ENCODE measurements at places on chromosomes 6 and 20. TPM values are rescaled to one million over a fixed set of nuclear protein-coding genes. Genes with fewer than 3 reads are reported as not detected.

WFDC11 gene
- total RNA-seq = not detected

AKAP7 gene
- total RNA-seq = 15.4 TPM

PRICKLE4 gene
- total RNA-seq = not detected

AVP gene
- total RNA-seq = not detected

MTFR2 gene
- total RNA-seq = 1.2 TPM

SCGN gene
- total RNA-seq = not detected

COX7A2 gene
- total RNA-seq = 201 TPM

CDC5L gene
- 20.9 TPM for total RNA-seq

VARS1 gene
- 46.8 TPM for total RNA-seq

HRH3 gene
- total RNA-seq = not detected

PCMTD2 gene
- total RNA-seq = 187 TPM

IP6K3 gene
- total RNA-seq = not detected

CST5 gene
- not detected for total RNA-seq

C20orf204 gene
- total RNA-seq = 3.7 TPM

ZKSCAN3 gene
- total RNA-seq = 12.4 TPM

SOX18 gene
- not detected for total RNA-seq

FOXQ1 gene
- total RNA-seq = not detected

SUMO4 gene
- total RNA-seq = 10.0 TPM

Measured in CD4-positive, alpha-beta memory T cell (primary cell).